ENCODE measurements at places on chromosomes 11 and 22.
A peak's percentile ranks its signal among the peaks of the same experiment; 100 is the strongest.

DNA sequence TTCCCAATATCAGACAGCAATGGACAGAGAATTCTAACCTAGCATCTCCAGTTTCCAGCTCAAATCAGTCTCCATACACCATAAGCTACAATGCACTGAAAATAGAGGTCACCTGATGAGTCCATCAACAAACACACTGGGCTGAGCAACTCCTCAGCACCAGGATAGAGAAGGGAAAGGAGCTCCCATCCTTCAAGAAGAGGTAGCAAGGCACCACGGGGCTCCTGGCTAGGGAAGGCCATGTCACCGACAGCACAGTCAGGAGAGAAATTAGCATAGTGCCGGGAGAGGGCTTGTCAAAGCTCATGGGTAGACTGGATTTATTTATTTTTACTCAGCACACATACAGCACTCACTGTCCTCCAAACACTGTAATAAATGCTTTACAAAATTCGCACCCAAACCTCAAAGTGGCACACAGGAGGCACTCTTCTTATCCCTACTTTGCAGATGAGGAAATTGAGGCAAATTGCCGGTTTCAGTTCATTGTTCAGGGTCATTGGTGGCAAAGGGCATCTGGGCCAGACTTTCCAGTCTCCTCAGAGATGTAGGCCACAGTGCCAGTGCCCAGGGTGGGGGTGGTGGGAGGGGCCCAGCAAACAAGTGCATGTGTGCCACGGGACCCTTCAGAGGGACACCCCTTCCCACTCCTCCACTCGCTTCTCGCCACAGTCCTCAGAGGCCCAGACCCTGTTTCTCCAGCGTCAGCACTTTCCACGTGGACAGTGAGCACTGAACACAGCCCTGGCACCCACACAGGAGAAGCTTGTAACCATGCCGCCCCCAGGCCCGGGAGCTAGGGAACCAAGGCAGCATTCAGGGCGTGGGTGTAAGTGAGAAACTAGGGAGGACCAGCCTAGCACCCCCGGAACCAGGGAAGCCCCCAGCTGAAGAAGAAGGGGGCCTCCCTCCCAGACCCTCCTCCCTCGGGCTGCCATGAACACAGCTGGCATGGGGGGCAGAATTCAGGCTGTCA, 1417.4 kb downstream of the TBC1D22A start:
- DNase-seq = no peak

- DNase-seq = no peak
These were observed 2.7 kb downstream of the APOL2 start for GRCh38 chr22:36236388-36237319.

GRCh38 chr11:69655479-69656428, 14.8 kb downstream of the CCND1 start:
- peak; percentile 66 for DNase-seq

DNA sequence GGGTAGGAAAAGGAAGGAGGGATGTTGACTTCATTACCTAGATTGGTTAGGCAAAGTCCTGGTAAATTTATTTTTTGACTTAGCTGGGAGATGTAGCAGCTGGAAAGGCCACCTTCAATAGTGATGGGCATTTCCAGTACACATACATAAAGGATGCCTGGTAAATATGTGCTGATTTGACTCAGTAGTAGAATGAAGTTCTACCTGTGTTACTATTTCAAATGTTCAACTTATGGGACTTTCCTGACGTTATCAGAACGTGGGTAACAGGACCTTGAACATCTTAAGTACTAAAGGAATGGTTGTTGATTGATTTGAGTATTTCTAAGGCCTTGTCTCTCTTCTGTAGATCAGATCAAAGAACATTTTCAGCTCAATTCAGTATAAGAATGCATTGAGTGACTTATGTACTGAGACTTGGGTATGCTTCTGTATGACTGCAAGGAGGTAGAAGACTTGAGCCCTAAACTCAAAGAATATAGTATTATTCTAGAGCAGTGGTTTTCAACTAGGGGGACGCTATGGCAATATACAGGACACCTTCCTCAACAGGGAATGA, 27.1 kb downstream of the RNF121 start:
- no peak for DNase-seq

GRCh38 chr22:27406389-27406861, 395.1 kb downstream of the MN1 start:
- no peak for DNase-seq

DNA sequence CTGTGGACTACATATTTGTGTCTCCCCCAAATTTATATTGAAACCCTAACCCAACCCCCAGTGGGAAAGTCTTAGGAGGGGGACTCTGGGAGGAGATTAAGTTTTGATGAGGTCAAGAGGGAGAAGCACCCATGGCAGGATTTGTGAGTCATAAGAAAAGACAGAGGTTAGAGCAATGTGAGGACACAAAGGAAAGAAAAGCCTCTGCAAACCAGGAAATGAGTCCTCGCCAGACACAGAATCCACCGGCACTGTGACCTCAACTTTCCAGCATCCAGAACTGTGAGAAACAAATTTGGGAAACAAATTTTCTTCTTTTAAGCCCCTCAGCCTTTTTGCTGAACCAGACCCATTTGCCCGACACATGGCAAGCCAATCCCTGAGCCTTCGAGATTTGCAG, 397.0 kb downstream of the NTM start:
- no peak for DNase-seq

- DNase-seq = no peak
These were observed 156.0 kb upstream of the SOX6 start for GRCh38 chr11:16512198-16512898.

DNA sequence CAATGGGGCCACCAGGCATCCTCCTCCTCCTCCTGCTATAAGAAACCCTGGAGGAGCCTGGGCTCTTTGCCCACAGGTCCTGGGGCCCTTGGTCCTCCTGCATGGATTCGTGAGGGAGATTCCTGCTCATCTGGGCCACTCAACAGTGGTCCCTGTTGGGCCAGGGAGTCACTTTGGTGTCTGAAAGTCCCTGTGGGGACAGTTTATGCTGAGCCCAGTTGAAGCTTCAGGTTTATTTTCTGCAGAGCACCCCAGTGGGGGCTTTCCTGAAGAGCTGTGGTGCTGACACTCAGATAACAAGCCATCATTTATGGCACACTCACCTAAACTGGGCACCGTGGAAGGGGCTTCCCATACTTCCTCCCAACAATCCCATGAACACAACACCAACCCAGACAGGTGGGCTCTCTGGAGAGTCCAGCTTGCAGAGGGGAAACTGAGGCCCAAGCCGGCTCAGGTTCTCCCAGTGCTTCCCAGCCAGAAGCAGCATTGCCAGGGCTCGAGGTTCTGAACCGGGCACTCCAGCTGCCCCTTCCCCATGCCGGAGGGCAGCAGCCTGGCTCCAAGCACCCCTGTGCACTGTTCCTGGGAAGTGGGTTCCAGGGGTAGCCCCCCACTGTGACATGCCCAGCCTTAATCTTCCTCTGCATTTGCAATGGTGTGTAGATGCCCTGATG, 91.3 kb downstream of the MYEOV start:
- peak; percentile 50 for DNase-seq

- DNase-seq = no peak
These were observed 85.8 kb downstream of the RELT start for GRCh38 chr11:73461964-73462363.

DNA sequence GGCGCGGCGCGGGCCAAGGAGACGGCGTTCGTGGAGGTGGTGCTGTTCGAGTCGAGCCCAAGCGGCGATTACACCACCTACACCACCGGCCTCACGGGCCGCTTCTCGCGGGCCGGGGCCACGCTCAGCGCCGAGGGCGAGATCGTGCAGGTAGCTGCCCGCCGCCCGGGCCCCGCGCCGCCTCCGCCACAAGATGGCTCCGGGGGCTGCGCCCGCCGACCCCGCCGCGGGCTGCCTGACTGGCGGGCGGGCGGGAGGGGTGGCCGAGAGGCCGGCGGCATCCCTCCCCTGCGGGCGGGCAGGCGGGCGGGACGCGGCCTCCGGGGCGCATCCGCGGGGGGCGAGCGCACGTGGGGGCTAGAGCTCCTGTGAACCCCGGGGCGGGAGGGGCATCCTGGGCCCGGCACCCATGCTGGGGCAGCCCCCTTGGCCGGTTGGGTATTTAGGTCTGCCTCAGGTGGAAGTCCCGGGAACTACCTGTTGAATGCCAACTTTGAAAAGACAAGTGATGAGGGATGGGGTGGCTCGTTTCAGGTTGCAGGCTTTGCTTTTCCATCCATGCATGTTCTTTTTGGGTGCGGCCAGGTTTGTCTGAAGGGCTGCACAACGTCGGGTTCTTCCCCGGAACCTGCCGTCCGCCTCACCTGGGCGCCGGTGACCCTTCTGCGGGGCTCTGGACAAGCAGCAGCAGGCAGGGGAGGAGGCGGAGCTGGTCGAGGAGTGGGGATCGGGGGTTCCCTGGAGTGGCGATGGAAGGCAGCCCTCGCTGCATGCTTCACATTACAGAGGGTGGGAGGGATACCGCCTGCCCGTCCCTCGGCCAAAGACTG, 760 bp downstream of the ZNRF3 start:
- peak; percentile 73 for DNase-seq

GRCh38 chr11:36345535-36346141, 49.5 kb downstream of the PRR5L start:
- no peak for DNase-seq

DNA sequence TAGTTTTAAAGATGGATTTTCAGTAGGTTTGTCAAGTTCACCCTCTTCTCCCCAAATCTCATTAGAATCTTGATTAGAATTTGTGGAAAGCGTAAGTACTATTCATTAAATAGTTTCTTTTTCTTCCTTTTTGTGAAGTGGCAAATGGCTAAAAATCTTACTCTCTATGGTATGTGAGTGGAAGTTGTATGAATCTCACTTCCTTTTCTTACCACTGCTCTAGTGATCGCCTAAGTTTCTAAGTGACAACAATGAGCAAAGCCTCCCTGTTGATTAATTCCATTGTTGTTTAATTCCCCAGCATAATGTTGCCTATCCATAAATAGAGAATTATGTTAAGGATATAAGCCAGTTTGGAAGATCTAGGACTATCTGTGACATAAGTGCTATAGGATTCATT, 82.7 kb downstream of the PGR start:
- DNase-seq = no peak

All from type B pancreatic cell (in vitro differentiated cells).